Fibroblast of lung (primary cell): ENCODE measurements at places on chromosomes 11 and 22. TPM values are rescaled to one million over a fixed set of nuclear protein-coding genes. Genes with fewer than 3 reads are reported as not detected.
A peak's percentile ranks its signal among the peaks of the same experiment; 100 is the strongest.

DNA sequence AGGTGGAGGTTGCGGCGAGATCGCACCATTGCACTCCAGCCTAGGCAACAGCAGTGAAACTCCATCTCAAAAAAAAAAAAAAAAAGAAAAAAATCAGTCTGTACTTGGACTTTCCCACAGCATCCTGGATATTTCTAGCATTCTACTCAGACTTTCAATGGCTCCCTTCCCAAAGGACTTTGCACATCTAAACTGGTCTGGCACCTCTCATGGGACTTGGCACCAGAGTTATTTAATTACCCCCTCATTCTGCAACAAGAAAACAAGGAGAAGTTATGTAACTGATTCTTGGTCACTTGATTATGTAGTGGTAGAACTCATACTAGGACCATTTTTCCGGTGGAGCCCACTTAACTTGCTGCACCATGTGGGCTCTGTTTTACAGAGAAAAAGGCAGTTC lies 519.5 kb downstream of the OPCML start:
- H3K4me3 ChIP-seq, result no peak overlapping the region
- no peaks in the 10 kb centered on the region for H3K27me3 ChIP-seq
- DNase-seq, result no peak
- H3K4me1 ChIP-seq, result no peaks in the 10 kb centered on the region
- no peak overlapping the region for H3K27ac ChIP-seq

- no peak overlapping the region for H3K4me3 ChIP-seq
- no peaks in the 10 kb centered on the region for H3K27me3 ChIP-seq
- H3K4me1 ChIP-seq, result peaks cover 11% of the 10 kb centered on the region
- peak; percentile 97 for DNase-seq
Observed at GRCh38 chr11:122344215-122344614, 228.2 kb upstream of the BLID start.

DNA sequence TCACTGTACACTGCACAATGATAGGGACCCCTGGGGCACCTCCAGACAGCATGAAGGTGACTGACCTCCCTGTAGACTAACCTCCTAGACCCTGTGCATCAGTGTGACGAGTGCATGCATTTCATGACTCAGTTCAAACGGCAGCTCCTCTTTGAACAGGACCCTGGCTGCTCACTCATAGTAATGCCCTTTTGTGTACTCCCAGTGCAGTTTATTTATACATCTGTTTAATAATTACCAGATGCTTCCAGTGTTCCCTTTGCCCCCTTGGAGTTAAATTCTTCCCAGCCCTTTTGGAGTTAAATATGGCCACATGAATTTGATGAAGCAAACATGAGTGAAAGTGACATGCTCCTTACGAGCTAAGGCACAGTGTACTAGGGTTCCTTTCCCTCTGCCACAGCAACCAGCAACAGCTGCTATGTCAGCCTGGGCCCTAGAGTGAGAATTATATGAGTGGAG lies 72.4 kb downstream of the PANX1 start:
- no peak overlapping the region for H3K4me3 ChIP-seq
- H3K4me1 ChIP-seq, result peaks cover 19% of the 10 kb centered on the region
- peak; percentile 74 for DNase-seq
- no peaks in the 10 kb centered on the region for H3K36me3 ChIP-seq
- H3K27ac ChIP-seq, result peak overlapping the region; percentile 65

- peaks cover 24% of the 10 kb centered on the region for H3K4me1 ChIP-seq
- H3K36me3 ChIP-seq, result peaks cover 24% of the 10 kb centered on the region
- no peak overlapping the region for H3K4me3 ChIP-seq
- DNase-seq, result no peak
- no peak overlapping the region for H3K27ac ChIP-seq
Observed at GRCh38 chr11:46684367-46684766, 16.1 kb downstream of the ARHGAP1 start.

C11orf42 gene
- polyA plus RNA-seq, result not detected in 2 replicates

- H3K27me3 ChIP-seq, result no peaks in the 10 kb centered on the region
- H3K4me3 ChIP-seq, result no peak overlapping the region
Observed at GRCh38 chr11:20964985-20965384, 295.6 kb downstream of the NELL1 start.

DNA sequence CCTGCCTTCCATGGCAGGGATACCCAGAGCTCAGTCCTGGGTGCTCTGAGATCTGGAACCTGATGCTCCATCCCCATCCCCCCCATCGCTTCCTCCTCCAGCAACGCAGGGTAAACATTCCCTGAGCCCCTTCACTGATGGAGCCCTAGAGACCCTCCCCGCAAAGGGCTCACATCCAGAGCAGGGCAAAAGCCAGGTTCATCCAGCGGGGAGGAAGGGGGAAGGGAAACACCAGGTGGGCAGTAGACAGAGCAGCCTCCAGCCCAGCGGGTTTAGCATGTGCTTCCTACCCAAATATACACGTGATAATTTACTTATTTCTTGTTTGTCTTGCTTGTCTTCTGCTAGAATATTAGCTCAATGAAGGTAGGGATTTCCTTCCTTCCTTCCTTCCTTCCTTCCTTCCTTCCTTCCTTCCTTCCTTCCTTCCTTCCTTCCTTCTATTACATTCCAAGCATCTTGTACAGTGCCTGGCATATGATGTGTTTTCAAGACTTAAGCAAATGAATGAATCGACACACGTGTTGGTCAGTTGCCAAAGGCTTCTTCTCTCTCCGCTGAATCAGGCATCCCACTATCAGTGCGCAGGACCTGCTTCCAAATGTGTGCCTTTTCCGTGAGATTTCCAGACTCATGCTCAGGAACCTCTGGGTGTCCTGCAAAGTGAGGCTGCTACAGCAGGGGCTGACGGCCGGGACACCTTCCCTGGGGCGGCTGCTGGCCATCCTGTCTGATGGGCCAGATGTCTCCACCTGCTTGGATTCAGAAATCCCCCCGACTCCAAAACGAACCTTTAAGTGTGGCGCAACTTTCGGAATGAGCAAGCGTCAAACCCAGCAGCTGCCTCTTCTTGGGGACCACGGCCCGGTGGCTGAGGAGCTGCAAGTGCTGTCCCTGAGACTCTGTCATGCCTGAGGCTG lies 955.1 kb downstream of the BRD1 start:
- DNase-seq, result no peak
- H3K36me3 ChIP-seq, result no peaks in the 10 kb centered on the region
- no peaks in the 10 kb centered on the region for H3K4me1 ChIP-seq
- no peak overlapping the region for H3K4me3 ChIP-seq
- no peaks in the 10 kb centered on the region for H3K27me3 ChIP-seq
- H3K27ac ChIP-seq, result no peak overlapping the region

USP2 gene
- 0.66 and 1.0 TPM in 2 replicates for polyA plus RNA-seq

- no peak overlapping the region for H3K4me3 ChIP-seq
- H3K4me1 ChIP-seq, result no peaks in the 10 kb centered on the region
- no peaks in the 10 kb centered on the region for H3K27me3 ChIP-seq
- no peak overlapping the region for H3K27ac ChIP-seq
Observed at GRCh38 chr11:133711545-133711944, 133.8 kb downstream of the SPATA19 start.

DNA sequence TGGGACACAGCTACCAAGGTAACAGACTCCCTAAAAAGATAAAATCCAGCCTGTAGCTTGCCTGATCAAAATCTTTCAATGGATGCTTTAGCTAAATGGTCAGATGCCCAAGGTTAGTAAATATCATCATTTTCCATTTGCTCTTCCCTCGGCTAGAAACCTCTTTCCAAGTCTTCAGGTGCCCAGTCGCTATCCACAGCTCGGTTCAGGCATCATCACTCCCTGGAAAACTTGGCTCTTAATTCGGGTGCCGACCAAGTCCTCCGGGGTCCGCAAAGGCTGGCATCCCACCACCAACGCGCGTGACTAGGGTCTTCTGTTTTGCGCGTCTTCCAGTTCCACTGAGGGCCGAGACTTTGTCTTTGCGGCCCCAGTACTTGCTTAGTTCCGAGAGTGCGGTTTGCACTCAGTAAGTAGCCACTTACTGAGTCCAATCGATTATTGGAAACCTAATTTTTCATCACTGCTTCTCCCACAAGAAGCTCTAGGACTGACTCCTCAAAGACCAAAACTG lies 44.3 kb downstream of the OR4D9 start:
- H3K4me3 ChIP-seq, result peak overlapping the region; percentile 60
- H3K27ac ChIP-seq, result peak overlapping the region; percentile 57
- no peaks in the 10 kb centered on the region for H3K36me3 ChIP-seq
- no peaks in the 10 kb centered on the region for H3K4me1 ChIP-seq

- no peak for DNase-seq
- H3K27ac ChIP-seq, result no peak overlapping the region
- peaks cover 1% of the 10 kb centered on the region for H3K4me1 ChIP-seq
Observed at GRCh38 chr11:45921561-45922424, 663 bp upstream of the LARGE2 start.

- H3K4me1 ChIP-seq, result no peaks in the 10 kb centered on the region
- no peak overlapping the region for H3K27ac ChIP-seq
- H3K27me3 ChIP-seq, result peaks cover 6% of the 10 kb centered on the region
- no peak for DNase-seq
- H3K36me3 ChIP-seq, result no peaks in the 10 kb centered on the region
Observed at GRCh38 chr11:68976563-68976962, 4.2 kb downstream of the MRGPRD start.

DNA sequence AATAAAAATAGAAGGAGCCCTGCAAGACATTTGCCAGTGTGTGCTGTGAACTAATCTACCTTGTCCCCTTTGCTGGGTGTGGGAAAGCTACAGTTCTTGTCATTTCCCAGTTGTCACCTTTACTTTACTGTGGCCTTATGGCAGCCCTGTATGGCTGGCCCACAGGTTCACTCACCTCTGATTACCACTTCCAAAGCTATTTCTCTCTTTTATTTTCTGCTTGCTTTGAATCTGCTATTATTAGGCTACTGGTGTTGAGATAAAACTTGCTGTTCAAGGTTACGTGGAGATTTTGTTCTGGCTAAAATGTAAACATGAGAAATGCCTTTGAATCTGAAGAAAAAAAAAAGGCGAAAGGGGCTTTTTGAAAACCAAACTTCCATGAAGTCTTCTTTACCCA lies 9.6 kb upstream of the CABP2 start:
- DNase-seq, result no peak
- H3K36me3 ChIP-seq, result no peaks in the 10 kb centered on the region
- no peaks in the 10 kb centered on the region for H3K27me3 ChIP-seq
- no peaks in the 10 kb centered on the region for H3K4me1 ChIP-seq
- no peak overlapping the region for H3K4me3 ChIP-seq

HEPACAM gene
- polyA plus RNA-seq, result 0.08 and 0.11 TPM in 2 replicates

DNA sequence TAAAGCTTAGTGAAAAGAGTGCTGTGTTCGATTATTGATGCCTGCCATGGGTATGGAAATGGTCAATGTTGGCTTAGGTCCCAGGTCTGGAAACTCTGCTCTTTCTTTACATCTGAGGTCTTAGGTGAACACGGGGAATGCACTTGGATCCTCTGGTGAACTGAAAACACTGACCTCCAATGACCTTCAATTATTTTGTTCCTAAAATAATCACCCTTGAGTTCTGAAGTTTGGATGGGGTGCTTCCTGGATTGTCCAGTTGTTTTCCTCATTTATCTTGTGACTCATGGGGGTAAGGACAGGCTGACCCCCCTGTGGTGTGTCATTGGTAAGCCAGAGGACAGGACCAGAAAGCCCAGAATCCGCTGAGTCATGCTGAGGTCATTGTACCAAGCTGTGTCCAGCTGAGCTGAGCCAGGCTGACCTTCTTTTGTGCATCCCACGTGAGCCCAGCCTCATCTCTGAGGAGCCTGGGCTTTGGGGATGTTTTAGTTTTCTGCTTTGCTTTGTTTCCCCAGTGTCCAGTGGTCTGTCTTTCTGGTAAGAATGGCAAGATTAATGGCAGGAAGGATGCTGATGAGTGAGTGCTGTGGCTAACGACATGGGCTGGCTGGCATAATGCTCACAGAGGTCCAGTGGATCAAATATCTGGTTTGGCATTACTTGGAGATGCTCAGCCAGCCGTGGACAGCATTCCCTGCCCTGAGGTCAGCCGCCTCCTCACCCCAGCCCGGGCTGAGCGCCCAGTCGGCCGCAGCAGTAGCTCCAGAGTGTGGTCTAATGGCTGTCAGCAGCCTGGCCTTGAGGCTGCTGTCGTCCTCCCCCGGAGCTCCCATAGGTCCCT lies 35.6 kb downstream of the AMPD3 start:
- no peaks in the 10 kb centered on the region for H3K27me3 ChIP-seq
- peak; percentile 97 for DNase-seq
- H3K36me3 ChIP-seq, result peaks cover 3% of the 10 kb centered on the region
- H3K27ac ChIP-seq, result peak overlapping the region; percentile 86
- peaks cover 18% of the 10 kb centered on the region for H3K4me1 ChIP-seq

GRCh38 chr11:62446091-62446490 lies 27.3 kb downstream of the SCGB1A1 start:
- H3K4me1 ChIP-seq, result peaks cover 17% of the 10 kb centered on the region
- H3K27ac ChIP-seq, result no peak overlapping the region
- DNase-seq, result no peak
- H3K4me3 ChIP-seq, result no peak overlapping the region
- no peaks in the 10 kb centered on the region for H3K36me3 ChIP-seq

DNA sequence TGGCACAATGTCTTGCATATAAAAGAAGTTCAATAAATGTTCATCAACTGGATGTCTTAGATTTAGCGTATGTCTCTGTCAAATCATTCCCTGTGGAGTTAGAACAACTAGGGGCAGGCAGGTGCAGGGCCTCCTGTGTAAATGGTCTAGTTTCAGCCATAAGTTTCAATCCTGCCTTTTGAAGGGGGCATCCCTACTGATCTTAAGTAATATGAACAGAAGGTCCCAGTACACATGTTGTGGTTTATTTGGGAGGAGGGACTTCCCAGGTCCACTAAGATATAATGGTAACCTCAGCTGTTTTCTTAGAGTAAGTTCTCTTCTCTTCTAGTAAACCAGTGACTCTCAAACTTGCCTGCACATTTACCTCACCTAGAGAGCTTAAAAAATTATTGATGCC lies 19.8 kb downstream of the TTC12 start:
- no peaks in the 10 kb centered on the region for H3K36me3 ChIP-seq
- DNase-seq, result no peak
- H3K4me1 ChIP-seq, result no peaks in the 10 kb centered on the region

DNA sequence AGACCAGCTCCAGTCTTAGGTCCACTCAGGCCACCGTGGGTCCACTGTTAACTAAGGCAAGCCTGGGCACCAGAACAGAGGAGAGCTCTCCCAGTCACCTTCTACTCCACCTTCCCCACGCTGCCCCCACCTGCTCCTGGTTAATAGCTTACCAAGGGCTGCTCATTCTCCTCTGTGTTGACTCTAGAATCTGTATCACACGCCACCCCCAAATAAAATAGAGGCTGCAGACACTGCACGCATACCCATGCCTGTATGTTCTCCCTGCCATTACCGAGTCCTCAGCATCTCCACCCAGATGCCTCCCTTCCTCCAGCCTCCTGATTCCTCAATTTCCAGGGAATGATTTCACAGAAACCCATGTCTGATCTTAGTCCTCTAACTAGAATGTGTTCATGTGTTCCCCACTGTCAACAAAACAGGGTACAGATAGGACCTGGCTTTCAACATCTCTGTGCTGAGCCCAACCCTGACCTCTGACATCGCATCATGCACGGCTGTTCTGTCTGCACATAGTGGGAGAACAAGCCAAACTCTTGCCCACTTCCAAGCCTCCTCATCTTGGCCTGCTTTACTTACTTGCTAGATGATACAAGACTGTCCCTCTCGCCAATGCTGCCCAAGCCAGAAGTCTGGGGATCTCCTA lies 49.8 kb downstream of the SMCO4 start:
- no peaks in the 10 kb centered on the region for H3K27me3 ChIP-seq
- no peak overlapping the region for H3K4me3 ChIP-seq
- DNase-seq, result no peak
